ENCODE measurements at places on chromosomes 12 and 14.

GRCh38 chr12:27282754-27283153 is 38.7 kb downstream of the STK38L start:
- DNase-seq = no peak

GRCh38 chr14:105094193-105094907 is 29.1 kb upstream of the GPR132 start:
- DNase-seq = no peak

DNA sequence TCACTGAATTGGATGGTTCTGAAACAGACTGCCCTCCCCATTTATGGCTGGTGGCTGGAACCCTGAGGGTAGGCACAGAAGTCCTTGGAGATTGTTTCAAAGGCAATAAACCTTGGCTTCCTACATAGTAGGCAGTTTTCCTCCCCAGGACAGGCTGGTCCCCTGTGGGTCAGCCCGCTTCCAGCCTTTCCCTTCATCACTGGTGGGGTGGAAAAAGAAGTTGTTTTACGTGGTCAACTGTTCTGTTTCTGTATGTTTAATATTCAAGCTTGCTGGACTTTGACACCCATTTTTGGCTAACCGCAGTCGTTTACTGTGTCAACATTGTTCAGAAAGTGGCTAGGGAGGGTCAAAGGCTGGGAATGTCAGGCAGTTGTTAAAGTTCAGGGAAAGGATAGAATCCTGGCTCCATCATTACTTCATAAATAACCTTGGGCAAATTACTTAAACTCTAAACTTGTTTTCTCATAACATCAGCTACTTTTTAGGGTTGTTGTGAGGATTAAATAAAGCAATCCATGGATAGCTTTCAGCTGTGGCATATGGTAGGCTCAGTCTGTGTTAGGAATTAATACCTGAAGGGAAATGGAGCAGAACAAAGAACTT is 2.4 kb downstream of the KLHDC2 start:
- DNase-seq = peak; percentile 27

GRCh38 chr14:72812292-72812851 is 81.5 kb downstream of the DPF3 start:
- DNase-seq = no peak

GRCh38 chr12:6372403-6373003 is 2.9 kb downstream of the SCNN1A start:
- DNase-seq = peak; percentile 84

- DNase-seq = no peak
Observed at GRCh38 chr14:104882325-104882973, 17.4 kb downstream of the CEP170B start.

DNA sequence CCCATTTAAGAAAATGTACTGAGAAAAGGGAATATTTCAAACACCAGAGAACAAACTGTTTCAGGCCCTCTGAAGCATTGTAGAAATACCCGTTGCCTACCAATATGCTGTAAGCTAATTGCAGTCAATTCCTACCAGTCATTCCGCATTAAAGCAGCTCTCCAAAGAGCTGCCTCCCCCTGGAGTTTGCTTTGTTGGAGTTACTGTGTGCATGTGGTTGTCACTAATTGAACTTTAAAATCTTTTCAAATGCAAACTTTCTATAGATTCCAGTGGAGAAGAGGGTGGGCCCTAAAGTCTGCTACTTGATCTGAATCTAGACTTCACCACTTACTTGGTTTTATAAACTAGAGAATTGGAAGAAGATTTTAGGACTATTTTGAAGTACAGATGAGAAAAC is 112.7 kb downstream of the PLXNC1 start:
- DNase-seq = no peak

GRCh38 chr12:73677520-73678291 is 859.9 kb upstream of the ATXN7L3B start:
- no peak for DNase-seq

- DNase-seq = peak; percentile 54
Observed at GRCh38 chr12:21428241-21428640, 9.2 kb upstream of the PYROXD1 start.

GRCh38 chr12:107251288-107251687 is 157.9 kb upstream of the CRY1 start:
- no peak for DNase-seq

DNA sequence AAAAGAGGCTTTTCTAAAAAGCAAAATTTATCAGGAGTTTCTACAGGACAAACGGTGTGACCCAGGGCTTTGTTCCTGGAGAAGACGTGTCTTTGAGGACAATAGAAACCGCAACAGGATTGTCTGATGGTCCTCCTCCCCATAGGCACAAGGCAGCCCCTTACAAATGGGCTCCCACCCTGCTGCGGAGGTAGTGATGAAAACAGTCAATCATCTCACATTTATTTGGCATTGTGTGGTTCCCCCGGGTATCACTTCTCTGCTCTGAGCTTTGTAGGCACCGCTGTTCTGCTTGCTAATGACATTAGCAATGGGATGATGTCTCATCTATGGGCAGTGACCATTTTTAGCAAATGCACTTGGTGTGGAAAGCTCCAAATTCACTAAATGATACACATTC is 155.5 kb upstream of the TMPO start:
- no peak for DNase-seq

DNA sequence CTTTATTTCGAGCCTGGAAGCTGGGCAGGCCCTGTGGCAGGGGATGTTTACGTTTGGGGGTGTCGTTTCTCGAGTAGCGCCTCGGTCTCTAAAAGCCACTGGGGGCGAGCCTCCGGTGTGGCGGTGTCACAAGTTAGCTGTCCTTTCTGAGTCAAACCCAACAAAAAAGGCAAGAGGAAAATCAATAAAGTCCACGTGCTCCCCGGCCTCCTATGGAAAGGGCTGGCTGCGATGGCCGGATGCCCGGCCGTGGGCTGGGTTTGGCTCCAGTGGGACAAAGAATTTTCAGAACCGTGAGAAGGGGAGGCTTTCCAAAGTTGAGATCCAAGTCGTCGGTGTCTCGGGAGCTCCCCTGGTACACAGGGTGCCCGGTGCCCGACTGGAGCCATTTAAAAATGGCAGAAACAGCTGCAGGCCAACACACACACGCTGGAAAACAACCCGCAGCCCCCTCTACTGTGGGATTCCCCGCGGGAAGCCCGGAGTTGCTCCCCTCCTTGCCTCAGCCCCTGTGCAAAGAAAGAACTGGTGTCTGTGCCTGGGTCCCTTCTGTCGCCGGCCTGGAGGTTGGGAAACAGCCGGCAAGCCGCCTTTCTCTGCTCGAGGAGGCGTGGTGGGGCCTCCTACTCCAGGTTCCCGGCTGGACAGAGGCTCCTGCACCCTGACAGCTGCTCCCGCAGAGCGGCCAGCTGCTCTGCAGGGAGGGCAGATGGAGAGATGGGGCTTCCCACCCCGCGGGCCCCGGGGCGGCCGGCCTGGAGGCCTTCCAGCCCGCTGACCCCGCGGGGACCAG is 1.9 kb downstream of the BCL7A start:
- no peak for DNase-seq

DNA sequence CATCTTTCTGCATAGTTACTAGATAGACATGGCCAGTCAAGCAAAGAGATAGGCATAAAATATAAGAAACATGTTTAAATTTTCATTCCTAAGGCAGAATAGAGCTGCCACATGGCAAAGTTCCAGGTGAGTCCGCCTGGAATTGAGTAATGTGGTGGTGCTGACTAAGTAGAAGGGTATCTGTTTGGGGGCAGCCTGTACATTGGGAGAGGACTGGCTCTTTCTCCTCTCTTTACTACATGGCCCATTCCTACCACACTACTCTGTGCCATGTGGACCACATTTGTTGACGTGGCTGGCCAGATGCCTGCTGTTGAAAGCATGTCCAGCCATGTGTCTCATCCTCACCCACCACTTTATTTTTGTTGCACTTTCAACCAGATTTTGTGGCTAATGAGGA is 354.0 kb downstream of the ETNK1 start:
- DNase-seq = peak; percentile 97

GRCh38 chr12:129409281-129409680 is 494.5 kb downstream of the TMEM132D start:
- DNase-seq = no peak

- DNase-seq = no peak
Observed at GRCh38 chr12:20376984-20377383, 8.6 kb downstream of the PDE3A start.

DNA sequence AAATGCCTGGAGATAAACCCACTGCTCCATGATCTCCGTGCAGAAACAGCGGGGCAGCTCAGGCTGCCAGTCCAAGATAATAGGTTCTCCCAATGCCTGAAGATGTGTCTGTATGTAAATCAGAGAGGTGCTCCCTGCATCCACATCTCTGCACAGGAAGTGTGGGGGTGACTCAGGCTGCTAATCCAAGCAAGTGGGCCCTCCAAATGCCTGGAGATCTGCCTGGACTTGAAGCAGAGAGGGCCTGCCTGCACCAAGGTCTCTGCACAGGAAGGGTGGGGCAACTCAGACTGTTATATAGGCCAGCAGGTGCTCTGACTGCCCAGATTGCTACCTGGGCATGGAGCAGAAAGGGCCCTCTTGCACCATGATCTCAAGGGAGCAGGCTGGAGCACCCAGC is 504.7 kb downstream of the LRFN5 start:
- DNase-seq = no peak

DNA sequence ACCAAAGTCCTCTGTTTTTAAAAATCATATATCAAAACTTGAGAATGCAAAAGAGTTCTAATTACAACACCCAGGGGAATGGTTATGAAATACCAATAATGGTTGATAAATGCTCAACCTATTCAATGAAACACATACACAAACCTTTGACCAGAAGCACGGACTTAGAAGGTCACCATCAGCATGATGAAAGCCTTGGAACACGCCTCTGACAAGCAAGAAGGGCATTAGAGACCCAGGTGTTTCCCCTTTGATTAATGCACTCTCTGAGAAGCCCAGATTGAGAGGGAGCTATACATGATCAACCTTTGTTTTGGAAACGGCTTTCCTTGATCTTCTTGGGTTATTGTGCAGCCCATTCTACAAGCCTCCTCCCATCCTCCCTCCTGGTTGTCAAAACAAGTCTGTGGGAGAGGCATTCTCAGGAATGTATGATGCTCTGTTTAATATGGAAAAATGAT is 69.0 kb downstream of the ZFP36L1 start:
- no peak for DNase-seq

Data from HS-27A (cell line).